Effector CD8-positive, alpha-beta T cell (primary cell): ENCODE measurements at places on chromosomes 1 and 21.

DNA sequence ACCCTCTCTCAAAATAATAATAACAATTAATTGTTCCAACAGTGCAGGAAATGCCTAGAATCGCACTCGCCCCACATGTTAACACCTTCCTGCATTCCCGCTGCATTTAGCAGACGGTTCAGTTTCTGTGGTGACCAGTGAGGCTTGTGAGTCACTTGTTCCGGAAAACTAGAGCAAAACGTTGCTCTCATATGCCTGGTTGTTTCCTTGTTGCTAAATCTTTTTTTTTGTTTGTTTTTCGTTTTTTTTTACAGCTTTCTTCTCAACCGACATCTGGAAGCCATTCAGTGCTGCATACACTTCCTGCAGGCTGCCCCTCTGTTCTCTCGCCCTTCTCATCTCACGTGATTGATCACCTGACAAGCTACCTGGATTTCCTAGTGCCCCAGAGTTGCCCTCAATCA is 56.9 kb upstream of the TMPRSS2 start:
- no peak for DNase-seq

GRCh38 chr1:54479251-54479650 is 68.8 kb upstream of the ACOT11 start:
- no peak for DNase-seq

- DNase-seq, result no peak
These were observed 52.5 kb upstream of the CNIH3 start for GRCh38 chr1:224563666-224564065.

DNA sequence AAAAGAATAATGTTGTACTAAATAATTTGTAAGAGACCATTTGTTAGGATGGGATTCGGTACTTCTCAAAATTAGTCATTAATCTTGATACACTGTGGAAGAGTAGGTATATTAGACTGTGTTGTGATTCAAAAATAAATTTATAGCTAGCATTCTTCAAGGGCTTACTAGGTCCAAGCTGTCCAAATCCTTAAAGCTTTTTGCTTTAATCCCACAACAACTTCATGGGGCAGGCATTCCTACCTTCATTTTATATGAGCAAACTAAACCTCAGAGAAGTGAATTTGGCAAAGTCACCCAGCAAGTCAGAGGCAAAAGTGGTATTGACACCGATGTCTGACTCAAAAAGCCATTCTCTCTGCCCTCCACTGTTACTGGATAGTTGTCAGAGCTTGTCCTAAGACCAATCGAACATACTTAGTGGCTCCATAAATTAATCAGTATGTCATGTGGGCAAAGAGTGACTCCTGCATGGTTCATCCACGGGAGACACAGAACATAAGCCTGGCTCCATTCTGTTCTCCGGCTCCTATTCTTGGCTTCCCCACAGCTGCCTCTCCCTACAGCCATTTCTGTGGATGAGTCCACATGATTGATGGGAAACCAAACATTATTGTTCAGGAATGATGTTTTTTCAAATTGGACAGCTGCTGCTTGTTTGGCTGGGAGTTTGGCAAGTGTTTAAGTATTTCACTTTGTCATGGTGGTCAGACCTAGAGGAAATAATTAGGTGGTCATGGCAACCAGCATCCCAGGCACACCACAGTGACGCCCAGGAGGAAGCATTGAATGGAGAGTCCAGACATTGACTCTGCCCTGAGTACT is 133.4 kb upstream of the FGGY start:
- no peak for DNase-seq

DNA sequence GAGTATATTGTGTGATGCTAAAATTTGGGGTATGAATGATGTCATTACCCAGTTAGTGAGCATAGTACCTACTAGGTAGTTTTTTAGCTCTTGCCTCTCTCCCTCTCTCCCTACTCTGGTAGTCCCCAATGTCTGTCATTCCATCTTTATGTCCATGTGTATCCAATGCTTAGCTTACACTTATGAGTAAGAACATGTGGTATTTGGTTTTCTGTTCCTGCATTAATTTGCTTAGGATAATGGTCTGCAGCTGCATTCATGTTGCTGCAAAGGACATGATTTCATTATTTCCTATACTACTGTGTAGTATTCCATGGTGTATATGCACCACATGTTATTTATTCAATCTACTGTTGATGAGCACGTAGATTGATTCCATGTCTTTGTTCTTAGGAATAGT is 54.4 kb upstream of the NEGR1 start:
- DNase-seq, result no peak

GRCh38 chr1:23651069-23651808 is 40.4 kb upstream of the RPL11 start:
- no peak for DNase-seq

GRCh38 chr1:187300081-187300480 is 471.3 kb downstream of the PLA2G4A start:
- DNase-seq, result no peak

DNA sequence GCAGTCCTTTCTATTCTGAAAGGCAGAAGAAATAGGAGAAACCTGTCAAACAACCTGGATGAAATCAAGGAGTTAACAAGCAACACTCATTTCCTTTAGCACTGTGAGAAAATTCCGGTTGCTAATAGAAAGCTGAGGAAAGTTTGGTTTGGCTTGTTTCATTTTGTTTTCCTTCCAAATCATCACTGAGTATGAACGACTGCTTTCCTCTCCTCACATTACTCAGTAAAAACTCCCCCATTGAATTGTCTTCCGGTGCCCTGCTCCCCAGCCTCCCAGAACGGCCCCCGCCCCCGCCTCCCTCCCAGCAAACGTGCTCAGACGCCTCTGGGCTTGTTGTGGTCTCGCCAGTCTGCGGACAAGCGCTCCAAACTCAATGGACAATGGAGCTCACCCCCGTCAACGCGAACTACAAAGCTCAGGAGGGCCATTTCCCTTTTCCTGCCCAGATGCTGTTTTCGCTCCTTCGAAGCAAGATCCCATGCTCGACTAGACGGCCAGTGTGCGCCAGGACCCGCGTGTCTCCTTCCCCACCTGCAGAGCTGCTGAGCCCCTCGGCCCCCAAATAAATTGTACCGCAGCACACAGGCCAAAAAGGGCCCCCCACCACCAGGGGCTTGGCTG is 747 bp downstream of the STX6 start:
- DNase-seq, result peak; percentile 32

- DNase-seq, result no peak
These were observed 9.5 kb upstream of the B3GALNT2 start for GRCh38 chr1:235513495-235514366.

DNA sequence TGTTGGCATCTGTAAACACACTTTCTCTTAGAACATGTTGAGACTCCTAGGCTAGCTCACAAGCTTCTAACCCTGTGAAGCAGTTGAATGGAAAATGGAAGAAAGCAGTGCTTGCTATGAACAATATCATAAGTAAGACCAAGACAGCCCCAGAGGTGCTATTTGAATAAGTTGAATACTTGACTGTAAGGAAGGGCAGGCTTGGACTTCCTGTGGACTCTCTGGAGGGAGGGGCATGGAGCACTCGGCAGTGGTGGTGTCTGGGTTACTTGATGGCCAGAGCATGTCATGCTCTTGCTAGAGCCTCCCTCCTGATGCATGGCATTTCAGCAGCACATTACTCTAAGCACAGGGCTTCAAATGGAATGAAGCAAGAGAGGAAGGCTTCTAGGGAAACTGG is 60.0 kb downstream of the MRPS6 start:
- DNase-seq, result no peak
